Midbrain (tissue), 1 donor: ENCODE measurements at places on chromosomes 12 and 14.

GRCh38 chr14:96727980-96728717 is 69.0 kb upstream of the VRK1 start:
- DNase-seq: no peak

DNA sequence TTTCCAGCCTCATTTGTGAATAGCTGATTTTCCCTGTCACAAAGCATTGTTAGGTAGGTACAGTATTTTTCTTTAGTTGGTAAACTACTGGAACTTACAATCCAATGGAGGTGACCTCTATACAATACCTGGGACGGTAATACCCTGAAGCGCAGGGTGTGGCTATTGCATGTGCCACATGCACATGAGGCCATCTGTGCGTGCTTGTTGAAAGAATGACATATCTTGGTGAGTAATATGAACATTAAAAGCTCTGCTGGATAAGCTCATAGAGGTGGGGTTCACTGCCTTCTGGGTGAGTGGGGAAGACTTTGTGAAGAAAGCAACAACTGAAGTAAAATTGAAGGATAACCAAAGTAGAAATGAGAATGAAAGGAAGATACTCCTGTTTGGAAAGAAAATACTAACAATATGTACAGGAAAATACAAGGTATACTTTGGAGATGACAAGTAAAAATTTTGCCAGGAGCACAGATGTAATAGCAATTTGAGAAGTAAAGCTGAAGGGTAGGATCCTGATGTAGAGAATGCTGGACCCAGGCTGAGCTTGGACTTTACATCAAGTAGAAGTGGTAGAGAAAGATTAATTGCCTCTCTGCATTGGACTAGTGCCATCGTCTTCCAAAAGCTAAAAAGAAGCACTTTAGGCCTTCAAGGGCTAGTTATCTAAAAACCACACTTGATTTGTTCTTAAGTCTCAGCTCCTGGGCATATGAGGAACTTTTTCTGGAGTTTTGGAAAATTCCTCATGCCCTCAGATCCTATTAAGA is 97.1 kb downstream of the SLC38A6 start:
- no peak for DNase-seq

DNA sequence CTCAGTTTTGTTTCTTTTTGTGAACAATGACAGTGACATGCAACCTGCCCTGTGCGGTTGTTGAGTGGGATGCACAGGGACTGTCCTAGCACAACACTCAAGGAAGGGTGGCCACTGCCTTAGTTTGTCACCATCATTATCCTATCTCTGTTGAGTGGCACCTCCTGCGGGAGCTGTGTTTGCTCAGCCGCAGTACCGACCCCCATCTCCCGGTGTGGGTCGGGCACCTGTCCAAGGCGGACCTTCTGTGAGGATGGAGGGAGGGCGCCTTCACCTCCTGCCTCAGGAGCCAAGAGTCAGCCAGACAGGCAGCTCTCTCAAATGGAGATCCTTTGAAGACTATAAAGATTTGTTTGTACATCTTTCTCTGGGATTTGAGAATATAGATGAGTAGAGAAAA is 142.1 kb downstream of the TSPAN9 start:
- DNase-seq: no peak

DNA sequence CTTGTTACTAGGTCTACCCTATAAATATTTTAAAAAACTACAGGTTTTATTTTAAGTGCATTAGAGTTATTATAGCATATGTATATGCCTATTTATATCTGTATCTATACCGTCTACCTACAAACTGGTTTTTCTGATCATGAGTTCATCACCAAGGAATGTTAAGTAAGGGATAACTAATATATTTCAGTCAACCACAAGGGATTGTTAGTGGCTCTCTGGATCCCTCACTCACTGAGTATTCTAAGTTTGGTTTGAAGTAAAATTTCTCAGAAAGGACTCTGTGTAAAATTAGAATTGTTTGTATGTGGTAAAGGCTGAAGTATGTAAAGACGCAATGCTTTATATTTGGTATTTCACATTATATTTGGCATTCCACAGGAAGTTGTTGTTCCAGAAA is 4.8 kb downstream of the EPYC start:
- DNase-seq: no peak

DNA sequence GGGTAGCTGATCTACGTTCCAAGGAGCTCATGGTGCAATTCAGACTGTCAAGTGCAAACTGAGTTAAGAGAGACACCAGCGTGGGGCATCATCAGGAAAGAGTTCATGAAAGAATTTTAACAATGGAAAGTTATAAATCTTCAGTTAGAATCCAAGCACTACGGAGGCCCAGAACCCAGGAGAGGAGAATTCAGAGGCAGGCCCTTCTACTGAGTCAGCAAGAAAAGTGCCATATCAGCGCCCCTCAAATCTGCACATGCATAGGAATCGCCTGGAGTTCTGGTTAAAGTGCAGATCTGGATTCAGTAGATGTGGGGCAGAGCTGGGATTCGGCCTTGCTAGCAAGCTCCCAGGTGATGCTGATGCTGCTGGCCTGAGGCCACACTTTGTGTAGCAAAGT is 45.9 kb downstream of the CHST11 start:
- no peak for DNase-seq

DNA sequence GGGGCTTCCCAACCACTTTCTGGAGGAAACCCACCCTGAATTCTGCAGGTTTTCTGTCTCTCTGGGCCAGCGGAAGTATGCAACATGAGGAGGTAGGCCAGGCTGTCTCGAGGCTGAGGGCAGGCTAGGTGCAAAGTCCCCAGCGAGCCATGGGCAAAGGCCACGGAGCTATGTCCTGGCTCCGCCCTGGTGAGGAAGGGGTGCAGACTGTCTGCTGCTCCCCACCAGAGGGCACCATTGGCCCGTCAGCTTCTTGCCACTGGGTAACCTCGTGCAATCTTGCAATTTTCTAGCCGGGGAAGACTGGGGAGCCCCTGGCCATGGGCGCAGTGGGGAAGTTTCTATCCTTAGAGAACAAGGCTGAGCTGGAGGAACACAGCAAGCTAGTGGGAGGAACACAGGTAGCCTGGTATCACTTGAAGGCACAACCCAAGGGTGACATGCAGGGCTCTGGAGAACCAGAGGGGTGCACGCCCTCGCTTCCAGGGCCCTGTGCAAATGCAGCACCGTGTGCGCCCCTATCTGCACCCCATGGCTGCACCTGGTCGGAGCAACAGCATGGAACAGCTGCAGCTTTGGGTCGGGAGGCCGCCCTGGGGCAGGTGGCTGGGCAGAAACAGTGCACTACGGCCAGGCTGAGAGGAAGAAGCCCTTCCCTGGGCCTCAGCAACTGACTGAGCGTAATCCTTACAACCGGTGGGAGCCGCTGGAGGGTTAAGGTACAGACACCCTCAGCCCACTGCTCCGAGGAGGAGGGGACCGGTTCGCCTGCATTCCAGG is 27.6 kb upstream of the RPLP0 start:
- peak; percentile 86 for DNase-seq

DNA sequence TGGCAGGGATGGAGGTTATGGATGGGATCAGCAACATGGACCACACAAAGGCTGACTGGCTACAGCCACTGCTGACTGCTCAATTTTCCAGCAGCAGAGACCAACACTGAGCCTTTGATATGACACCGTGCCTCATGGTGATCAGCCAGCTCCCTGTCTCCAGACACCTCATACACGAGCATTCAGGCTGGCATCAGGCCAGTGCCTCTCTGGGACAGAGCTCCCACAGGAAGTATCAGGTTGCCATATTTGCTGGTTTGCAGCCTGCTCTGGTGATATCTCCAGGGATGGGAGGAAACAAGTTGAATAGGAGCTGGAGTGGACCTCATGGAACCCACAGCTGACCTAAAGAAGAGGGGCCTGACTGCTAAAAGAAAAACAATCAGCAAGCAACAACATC is 471.2 kb upstream of the ATXN7L3B start:
- DNase-seq: no peak

GRCh38 chr12:130702966-130703732 is 12.9 kb downstream of the RIMBP2 start:
- DNase-seq: no peak

GRCh38 chr12:56645201-56645716 is 525 bp downstream of the ATP5F1B start:
- DNase-seq: peak; percentile 6

DNA sequence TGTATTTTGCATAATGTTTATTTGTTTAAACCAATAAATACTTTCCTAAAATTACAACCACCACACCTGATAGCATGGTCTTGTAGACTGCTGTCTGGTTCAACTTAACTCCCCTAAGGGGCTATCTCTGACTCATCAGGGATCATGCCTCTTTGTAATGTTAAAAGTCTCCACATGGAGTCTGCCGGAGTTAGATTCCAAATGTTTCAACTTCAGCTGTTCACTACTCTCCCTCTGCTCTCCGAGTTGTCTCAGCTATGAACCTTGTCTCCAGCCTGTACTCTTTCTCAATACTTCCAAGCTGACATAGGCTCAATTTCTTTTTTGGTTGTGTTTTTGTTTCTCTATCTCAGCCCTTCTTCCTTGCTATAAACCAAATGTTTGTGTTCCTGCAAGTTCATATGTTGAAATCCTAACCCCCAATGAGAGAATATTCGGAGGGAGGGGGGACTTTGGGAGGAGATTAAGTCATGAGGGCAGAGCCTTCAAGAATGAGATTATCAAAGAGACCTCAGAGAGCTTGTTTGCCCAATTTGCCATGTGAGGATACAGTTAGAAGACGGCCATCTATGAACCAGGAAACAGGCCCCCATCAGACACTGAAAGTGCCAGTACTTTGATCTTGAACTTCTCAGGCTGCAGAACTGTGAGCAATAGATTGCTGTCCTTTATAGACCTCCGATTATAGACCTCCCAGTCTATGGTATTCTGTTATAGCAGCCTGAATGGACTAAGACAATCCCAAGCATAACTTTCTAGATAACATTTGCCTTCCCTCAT is 858.2 kb downstream of the VRK1 start:
- no peak for DNase-seq

DNA sequence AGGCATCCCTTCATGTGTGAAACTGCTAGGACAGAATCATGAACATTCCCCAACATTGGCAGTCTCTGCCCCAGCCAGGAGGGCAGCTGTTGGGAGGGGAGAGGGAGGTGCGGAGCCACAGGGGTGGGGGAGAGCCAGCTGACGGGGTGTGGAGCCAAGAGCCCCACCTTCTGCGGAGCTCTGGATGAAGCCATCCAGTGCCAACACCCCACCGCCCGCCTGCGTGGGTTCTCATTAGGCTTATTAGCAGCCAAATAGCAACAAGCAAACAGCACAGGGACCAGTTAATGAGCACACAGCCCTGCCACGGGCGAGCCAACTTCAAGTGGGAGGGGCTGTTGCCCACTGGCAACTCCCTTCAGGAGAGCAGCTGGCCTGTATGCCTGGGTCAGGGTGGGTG is 12.1 kb downstream of the LTBP2 start:
- DNase-seq: no peak

DNA sequence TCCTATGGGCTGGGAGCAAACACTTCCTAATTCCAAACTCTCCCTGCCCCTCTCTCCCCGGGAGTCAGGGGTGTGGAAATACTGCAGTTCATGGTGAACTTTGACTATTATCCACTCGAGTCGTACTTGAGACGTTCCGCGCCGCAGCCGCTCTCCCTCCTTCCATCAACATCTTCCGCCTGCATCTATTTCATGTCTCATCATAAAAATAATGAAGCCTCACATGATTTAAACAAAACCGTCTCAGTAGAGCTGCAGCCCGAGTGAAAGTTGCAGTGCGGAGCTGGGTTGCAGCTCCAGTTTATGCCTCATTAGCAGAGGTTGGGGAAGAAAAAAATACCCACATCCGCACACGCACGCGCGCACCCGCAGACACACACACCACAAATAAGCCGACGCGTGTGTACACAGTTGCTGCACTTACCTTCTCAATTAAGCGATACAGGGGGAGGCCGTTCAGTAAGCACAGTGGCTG is 283 bp downstream of the LMO3 start:
- no peak for DNase-seq

DNA sequence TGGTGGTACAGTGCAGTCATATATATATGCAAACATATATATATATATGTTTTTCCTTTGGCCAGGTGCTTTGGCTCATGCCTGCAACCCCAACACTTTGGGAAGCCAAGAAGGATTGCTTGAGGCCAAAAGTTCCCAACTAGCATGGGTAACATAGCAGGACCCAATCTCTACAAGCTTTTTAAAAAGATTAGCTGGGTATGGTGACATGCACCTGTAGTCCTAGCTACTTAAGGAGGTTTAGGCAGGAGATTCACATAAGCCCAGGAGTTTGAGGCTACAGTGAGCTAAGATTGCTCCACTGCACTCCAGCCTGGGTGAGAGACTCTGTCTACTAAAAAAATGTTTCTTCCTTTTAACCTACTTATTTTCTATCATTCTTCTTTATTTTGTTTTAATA is 10.2 kb downstream of the PZP start:
- DNase-seq: no peak

DNA sequence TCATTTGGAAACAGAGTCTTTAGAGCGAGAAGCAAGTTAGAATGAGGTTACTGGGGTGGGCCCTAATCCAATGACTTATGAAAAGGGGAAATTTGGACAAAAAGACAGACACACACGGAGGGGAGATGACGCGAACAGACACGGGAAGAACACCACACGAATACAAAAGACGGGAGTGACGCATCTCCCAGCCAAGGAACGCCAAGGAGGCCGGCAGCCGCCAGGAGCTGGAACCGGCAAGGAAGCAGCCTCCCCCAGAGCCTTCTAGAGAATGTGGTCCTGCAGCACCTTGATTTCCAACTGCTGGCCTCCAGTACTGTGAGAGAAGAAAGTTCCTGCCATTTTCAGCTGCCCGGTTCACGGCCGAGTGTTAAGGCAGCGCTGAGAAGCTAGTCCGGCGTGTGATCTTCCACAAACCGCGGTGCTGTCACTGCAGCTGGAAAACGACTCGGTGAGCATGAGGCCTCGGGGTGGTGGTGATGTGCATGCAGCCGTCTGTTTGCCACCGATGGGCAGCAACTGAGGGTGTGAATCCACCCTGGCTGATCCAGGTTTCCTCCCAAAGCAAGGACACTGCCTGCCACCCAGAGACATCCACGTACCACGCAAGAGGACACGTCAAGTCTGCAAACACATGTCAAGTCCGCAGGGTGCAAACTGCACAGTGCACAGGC is 124.5 kb downstream of the NCOR2 start:
- no peak for DNase-seq

DNA sequence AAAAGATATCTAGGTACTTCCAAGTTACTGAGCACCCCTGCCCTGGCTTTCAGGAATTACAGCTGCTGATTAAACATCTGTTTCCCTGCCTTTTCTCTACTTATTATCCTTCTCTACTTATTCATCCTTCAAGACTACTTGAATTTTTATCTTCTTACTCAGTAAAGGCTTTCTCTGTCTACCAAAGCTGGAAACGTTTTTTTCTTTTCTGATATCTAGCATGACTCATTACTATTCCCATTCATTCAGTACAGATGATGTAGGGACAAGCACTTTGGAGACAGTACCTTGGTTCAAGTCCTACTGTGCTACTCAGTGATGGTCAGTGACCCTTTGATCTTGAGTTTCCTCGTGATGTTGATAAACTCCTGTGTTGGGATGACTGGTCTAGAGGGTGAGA is 848.7 kb downstream of the NRXN3 start:
- no peak for DNase-seq

GRCh38 chr14:92460916-92461579 is 52.5 kb upstream of the RIN3 start:
- DNase-seq: no peak

GRCh38 chr14:64337888-64338615 is 43.9 kb upstream of the ESR2 start:
- peak; percentile 59 for DNase-seq

GRCh38 chr14:58099682-58100081 is 52.3 kb downstream of the ARMH4 start:
- no peak for DNase-seq
